Activated T-helper 1 cell treated with anti-CD3 and anti-CD28 coated beads, Interleukin-2, amount 50 U/mL, for 16 hours (primary cell): ENCODE measurements at places on chromosomes 5 and 9.

DNA sequence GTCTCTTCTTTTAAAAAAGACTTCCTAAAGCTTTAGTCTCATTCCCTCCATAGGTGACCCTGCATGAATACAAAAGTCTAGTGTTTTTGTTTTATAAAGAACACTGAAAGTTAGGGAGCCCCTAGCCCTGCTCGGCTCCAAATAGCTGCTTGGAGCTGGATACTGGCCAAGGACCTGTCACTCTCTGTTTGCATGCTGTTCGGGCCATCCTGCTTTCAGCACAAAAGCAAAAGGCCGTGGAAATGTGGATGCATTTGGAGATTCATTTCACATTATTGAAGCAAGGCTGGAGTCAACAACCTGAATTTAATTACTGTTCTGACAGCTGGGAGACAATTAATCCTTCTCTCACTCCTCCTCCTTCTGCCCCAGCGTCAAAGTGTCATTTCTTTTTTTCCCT lies 151.7 kb upstream of the NMUR2 start:
- no peak for DNase-seq

- no peak for DNase-seq
These were observed 18.5 kb upstream of the ANXA1 start for GRCh38 chr9:73133022-73133651.

DNA sequence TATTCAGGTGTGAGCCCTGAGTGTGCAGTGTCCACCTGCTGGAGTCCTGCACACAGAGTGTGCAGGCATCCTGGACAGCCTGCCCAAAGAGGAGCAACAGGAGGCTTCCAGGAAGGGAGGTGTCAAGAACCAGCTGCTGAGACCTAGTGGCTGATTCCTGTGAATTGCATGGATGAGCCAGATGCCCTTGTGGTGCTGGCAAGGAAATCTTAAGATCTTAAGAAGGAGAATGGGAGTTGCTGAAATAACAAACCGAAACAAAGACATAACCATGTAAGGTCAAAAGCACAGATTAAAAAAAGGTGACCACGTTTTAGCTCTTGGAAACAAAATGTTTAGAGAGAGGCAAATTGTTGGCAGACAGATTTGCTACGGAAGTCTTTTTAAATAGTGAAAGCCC lies 29.3 kb upstream of the RPS23 start:
- DNase-seq, result no peak

DNA sequence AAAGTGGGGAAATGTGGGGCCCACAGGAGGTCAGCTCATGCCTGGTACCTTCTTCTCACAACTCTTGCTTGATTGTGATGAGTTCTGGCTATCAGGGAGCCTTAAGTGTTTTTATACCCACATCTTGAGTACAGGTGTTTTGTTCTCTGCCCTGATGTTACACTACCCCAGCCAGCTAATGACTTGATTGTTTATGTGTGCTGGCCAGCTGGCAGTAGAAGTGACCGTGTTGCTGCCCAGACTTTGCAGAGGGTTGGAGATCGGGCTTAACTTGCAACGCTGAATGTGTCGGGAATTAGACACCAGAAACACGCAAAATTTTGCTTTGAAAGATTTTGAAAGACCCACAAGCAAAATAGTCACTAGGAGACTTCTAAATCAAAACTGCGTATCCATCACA lies 16.9 kb upstream of the ZDHHC11B start:
- no peak for DNase-seq

DNA sequence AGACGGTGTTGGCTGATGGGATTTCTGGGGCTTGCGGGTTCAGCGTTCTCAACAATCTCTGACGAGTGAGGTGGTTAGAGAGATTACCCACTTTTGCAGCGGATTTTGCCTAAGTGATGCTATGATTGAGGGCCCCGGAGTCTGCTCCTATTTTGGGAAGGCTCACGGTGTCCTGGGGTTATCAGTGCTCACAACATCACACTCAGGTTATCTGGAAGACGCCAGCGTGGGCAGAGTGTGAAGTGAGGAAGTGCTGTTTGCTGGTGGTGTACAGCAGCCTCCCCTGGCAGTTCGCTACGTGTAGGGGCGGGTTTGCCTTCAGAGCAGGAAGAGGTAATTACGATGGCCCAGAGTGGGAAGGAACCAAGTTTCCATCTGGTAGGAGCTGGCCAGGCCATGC lies 341.2 kb upstream of the IRX2 start:
- no peak for DNase-seq

GRCh38 chr9:69579760-69580581 lies 92.2 kb downstream of the APBA1 start:
- no peak for DNase-seq

- DNase-seq, result no peak
These were observed 384.7 kb downstream of the ENC1 start for GRCh38 chr5:74255692-74256392.

DNA sequence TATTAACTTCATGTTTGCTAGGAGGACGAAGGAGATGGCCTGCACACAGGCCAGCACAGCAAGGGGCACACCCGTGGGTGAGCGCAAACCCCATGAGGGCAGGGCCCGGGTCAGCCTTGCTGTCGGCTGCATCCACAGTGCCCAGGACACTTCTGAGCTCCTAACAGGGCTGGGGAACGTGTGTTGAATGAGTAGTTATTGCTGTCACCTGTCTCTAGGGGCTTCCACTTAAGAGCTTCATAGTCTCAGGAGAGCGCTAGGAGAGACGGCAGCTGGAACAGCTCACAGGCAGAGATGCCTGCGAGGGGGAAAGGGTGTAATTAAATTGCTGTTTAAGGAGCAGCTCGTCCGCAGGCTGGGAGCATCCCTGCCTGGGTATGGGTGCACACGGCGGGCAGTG lies 91.4 kb upstream of the NEURL1B start:
- no peak for DNase-seq

DNA sequence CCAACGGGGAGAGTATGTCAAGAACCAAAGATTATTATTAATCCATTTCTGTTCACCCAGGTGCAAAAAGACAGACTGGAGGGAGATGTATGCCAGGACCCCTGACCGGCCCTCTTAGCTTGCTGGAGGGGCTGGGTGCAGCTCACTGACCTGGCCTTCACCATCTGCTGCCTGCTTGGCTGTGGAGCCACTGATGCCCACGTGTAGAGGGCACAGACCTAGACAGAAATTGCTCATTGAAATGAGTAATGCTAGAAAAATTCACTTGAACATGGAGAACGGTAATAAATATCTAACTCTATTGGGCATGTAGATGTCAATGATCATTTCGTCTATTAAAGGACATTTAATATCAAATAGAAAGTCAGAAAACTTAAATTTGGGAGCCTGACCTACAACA lies 58.8 kb upstream of the ERCC6L2 start:
- DNase-seq, result no peak

GRCh38 chr5:124662181-124662781 lies 84.2 kb downstream of the ZNF608 start:
- no peak for DNase-seq

DNA sequence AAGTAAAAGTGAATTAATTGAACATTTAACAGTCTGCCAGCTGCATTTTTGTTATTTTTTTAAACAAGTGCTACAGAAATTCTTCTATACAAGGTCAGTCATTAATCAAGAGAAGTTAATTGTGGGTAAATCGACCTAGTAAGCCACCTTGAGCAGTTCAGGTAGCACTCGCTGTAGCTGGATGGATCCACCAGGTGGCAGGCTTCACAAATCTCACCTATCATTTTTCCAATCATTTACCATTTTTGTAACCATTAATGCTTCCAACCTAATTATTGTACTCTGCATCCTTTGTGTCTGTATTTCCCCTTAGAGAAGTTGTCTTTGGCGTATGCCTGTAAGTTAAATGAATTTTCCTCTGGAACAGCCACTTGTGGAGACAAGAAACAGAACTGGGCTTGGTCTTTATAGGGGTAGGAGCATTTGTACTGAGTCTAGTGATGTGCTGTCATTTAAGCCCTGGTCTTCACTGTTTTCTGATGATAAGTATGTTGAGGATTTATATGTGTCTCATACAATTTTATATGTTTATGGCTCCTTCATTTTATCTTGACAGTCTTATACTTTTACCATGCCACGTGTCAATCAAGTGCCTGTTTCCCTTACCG lies 39.5 kb downstream of the CD180 start:
- DNase-seq, result peak; percentile 25

GRCh38 chr9:128159522-128159783 lies 612 bp upstream of the BBLN start:
- DNase-seq, result peak; percentile 7

DNA sequence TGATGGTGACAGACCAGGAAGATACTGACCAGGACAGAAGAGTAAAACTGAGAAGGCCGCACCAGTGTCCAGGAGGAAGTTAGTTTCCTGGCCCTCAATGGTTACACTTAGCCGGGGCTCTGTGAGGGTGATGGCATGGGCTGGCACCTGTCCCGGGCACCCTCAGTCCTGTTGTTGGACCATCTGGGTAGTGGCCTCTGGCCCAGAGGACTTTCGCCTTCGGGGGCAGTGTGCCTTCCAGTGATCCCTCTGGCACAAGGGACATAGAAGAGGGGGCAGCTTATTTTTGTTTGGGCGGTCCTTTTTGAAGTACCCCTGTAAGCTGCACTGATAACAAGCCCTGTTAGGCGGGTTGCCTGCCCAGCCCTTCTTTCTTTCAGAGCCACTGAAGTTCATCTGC lies 1108.6 kb downstream of the TAF11L14 start:
- no peak for DNase-seq

GRCh38 chr5:37323607-37324006 lies 47.3 kb downstream of the NUP155 start:
- DNase-seq, result no peak

DNA sequence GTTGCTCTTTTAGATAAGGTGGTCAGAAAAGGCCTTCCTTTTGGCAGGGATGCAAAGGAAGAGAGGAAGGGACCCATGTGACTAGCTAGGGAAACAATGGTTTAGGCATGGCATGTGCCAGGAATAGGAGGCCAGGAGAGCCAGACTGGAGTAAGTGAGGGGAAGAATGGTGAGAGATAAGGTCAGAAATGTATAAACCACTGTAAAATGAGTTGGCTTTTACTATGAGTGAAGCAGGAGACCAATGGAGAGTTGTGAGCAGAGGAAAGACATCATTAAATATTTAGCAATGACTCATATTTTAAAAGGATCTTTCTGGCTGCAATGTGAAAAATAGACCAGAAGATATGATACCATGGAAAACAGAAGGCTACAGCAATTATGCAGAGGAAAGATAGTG lies 50.9 kb downstream of the AP3B1 start:
- DNase-seq, result no peak

GRCh38 chr9:113808391-113809358 lies 67.4 kb upstream of the ZNF618 start:
- DNase-seq, result no peak

DNA sequence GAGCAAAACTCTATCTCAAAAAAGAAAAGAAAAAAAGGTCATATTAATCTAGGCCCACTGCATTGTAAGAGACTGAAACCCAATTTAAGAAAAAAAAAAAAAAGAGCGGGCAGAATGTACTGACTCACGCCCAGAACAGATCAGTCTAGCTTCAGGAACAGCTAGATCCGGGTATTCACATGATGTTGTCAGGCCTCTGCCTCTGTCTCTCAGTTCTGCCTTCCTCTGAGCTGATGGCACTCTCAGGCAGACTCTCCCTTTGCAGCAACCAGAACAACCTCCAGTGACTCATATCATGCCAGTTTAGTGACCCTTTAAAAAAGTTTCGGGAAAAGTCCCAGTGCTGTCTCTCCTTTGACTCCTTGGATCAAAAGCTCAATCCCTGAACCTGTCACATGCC lies 53.0 kb downstream of the NEURL1B start:
- no peak for DNase-seq

- DNase-seq, result no peak
These were observed 13.6 kb upstream of the PRSS3 start for GRCh38 chr9:33781736-33782135.

- DNase-seq, result peak; percentile 39
These were observed 6.1 kb upstream of the CRB2 start for GRCh38 chr9:123349691-123350480.

DNA sequence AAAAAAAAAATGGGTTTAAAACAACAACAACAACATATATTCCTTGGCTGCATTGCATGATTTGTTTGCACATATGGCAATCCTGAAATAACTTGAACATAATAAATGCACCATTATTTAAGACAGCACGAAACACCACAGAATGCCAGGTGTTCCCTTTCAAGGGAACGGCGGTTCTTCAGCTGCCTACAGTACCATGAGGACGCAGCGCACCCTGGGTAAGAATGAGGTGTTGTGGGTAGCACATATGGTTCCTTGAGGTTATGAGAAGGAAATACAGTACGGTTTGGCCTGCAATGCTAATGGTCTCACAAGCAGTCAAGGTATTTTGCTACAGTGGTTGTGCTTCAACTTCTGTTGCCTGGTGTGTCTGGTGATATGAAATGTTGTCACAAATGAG lies 174.8 kb downstream of the SLC12A2 start:
- no peak for DNase-seq

- no peak for DNase-seq
These were observed 230.0 kb upstream of the RGMB start for GRCh38 chr5:98543490-98543889.

GRCh38 chr9:129962451-129962864 lies 80.5 kb downstream of the FNBP1 start:
- no peak for DNase-seq

DNA sequence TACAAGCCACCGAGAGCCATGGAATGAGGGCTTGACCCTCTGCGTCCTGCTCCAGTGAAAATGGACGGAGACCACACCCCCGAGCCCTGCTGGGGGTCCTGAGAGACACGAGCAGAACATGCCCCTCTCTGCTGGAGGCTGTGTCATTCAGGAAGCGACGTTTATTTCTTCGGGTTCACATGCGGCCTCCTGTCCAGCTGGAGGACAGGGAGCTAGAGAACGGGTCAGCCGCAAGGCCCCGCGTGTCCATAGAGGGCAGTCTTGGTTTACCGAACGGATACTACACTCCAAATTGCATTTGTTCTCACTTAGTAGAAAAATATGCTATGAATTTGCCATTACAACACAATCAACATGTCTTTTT lies 36.1 kb downstream of the MRPL36 start:
- DNase-seq, result no peak

GRCh38 chr9:116979456-116979855 lies 292.4 kb downstream of the TRIM32 start:
- no peak for DNase-seq

DNA sequence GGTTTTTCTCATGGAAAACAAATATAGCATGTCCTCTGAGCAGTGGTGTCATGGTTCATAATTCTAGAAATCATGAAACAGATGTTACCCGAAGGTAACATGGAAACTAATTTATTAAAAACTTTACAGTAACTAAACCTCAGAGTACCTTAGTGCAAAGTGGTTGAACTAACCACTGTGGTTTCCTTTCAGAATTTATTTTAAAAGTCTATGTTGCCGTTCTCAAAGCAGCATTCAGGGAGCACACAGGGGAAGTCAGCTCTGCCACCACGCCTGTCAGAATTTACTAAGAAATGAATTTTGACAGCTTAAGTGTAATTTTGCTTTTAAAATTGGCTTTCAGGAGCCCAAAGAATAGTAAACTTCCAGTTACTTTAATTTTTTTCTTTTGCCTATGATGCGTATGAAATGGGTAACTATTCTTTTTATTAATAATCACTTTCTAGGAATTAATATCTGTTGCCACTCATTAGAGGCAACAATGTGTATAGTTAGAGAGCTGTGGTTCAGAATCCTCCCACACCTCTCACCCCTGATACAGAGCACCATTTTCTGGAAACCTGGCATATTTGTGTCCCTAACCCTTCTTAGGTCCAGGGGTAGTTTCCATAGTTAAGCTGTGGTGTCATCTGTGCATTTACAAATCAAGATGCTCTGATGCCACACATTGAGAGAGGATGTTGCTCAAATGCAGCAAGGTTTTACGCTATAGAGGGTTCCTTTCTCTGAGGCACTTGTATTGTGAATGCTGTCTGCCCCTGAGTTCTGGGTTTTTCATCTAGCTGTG lies 202.6 kb downstream of the ZSWIM6 start:
- DNase-seq, result no peak

- DNase-seq, result no peak
These were observed 138.4 kb upstream of the RPS23 start for GRCh38 chr5:82416512-82416911.

- DNase-seq, result no peak
These were observed 133.9 kb downstream of the MAN2A1 start for GRCh38 chr5:109823597-109823996.
